ENCODE measurements at places on chromosomes 2 and 18.

DNA sequence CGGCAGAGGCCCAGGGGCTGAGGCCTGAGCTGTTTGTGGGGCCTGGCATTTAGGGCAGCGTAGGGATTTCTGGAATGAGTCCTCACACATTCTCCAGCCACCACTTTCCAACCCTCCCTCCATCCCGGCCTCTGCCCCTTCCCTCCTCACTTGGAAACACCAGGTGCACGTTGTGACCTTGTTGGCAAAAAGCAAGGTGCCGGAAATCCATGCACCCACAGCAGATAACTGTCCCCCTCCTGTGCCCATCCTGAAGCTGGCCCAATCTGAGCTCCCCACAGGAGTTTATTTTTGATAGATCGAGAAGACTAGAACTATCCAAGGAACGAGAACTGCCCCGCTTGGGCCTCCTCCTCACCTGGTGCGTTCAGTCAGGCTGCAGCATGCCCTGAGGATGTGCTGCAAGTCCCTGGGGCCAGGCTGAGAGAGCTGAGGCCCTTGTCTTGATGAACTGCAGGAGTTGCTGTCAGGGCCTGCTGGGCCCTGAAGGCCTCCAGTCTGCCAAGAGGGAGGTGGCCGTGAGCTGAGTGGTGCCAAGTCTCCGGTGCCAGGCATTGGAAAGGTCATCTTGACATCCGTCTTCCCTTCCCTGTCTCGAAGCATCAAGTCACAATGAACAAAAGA, 55.8 kb downstream of the CTIF start:
- no peak for DNase-seq

GRCh38 chr2:53422979-53423378, 344.6 kb upstream of the CHAC2 start:
- DNase-seq, result peak; percentile 44

DNA sequence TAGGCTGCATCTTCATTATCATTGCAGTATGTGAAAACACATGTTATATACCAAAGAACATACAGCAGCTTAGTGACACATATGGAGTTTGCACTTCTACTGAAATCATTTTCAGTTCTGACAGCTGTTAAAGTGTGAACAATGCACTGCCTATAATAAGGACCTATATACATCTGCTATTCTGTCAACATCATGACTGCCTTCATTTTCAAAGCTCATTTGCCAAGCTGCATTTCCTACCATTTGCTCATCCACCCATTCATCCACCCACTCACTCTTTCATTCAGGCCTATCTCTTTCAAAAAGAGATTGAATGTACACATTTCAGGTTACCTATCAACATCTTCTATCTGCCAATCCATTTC, 81.7 kb upstream of the STK17B start:
- DNase-seq, result peak; percentile 37

- peak; percentile 59 for DNase-seq
These were observed 2.4 kb downstream of the LRRFIP1 start for GRCh38 chr2:237629739-237630138.

DNA sequence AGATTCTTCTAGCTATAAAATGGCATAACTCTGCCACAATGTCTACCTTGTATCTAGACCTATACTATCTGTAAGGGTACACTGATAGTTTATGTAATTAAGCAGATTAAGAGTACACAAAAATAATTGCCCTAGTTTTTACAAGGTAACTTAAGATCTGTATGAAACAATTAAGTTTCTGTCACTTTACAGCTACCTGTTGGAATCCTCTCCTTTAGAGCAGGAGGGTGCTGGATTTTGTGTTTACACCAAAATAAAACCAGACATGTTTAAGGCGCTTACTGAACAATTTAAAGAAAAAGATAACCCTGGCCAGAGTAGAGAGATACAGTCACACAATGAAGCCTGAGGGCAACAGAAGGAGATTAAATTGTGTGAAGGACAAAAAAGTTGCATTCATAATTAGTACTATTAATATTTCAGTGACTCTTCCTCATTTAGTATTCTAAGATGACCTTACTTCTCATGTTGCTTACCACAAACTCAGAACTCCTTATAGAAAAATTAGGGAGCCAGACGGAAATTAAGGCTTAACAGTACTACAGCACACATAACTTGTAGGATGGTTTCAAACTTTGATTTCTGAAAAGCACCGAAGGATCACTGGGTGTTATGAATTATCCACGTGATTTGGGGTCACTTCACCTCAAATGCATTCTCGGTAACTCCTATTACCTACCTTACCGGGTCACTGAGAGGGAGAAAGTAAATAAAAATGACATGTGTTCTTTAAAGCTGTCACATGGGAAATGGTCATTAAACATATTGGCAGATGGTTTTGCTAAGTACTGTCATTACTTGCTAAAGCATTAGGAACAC, 1.0 kb downstream of the DARS1 start:
- DNase-seq, result no peak

DNA sequence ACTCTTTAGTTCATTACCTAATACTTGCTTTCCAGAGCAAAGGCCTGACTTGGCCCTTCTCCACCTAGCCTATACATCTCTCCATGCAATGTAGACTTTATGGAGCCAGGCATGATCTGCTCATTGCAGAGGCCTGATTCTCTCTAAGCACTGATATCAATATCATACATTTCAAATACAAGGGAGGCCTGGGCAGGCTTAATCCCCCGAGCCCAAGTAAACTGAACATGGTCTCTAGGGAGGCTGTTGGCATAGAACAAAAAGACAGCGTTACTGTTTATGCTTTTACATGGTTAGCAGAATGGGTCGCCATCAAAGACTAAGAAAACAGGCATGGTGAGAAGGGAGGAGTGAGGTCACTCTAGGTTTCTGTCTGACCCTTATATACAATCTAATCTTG, 695.1 kb downstream of the ZEB2 start:
- DNase-seq, result no peak

DNA sequence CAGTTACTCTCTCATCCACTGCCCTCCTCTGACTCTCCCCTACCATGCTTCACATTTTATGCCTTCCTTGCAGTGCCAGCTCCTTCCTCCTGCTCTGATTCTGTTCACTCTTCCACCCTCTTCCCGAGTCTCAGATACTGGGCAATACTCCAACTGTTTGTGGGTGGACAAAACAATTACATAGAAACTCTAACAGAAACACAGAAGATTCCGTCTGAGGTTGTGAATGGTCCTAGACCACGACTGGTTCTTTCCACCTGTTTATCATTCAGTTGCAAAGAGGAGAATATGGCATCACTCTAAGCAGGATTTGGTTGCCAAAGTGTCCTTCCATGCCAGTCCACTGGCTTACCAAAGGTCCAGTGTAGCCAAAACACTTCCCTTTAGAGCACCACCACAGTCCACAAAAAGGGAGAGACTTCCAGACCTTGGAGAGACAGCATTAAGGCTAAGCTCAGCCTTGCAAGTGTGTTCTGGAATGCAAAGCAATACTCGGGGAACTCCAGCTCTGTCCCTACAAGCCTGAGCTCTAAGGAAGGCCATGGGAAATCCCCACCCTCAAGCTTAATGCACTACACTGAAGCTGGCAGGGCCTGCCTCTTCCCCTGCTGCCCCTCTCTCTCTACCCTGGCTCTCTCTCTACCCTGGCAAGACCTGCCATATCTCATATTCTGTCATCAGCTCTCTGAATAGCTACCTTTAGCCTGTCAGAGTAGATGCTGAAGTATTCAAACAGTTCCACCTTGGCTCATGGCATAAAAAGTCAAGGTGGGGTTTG, 33.6 kb upstream of the RND3 start:
- DNase-seq, result peak; percentile 82
